ENCODE measurements at places on chromosomes 5 and 9. TPM values are rescaled to one million over a fixed set of nuclear protein-coding genes. Genes with fewer than 3 reads are reported as not detected.

Gene LCN15
- 0.68 TPM for total RNA-seq

DNA sequence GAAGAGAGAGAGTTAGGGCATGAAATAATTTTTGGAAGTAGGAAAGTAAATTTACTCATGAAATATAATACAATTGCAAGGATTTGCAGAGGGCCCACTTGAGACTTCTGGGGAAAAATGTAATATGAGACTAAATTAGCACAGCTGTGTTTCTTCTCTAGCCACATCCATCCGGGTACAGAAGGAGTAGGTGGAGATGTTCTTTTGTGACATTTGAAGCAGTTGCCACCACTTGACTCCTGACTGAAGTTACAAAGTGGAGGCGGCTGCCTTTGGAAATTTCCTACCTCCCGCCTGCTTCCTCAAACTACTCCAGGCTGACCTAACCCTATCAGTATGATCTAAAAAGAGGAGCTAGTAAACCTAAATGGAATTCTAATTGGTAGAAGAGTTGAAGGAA is 58.1 kb upstream of the SHISAL2B start:
- H3K4me3 ChIP-seq: no peak overlapping the region
- H3K36me3 ChIP-seq: no peaks in the 10 kb centered on the region
- H3K27me3 ChIP-seq: no peaks in the 10 kb centered on the region
- no peak for DNase-seq
- H3K27ac ChIP-seq: no peak overlapping the region

DNA sequence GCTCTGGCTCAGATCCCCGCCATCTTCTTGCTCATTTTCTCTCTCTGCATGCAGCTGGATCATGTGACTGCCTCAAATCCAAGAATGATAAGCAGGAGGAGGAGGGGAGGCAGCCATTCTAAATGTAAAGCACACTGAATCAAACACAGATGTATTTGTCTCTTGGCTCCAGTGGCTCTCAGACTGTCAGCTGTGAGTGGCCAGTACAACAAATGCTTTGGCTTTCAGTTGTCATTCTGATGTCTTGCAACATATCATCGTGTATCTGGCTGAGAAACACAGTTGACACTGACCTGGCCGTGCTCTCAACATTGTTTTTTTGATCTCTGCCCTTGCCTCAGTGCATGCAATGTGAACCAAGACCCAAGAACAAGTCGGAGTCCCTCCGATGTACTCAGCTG is 233.1 kb downstream of the ADAMTSL1 start:
- no peak overlapping the region for H3K27ac ChIP-seq
- H3K27me3 ChIP-seq: no peaks in the 10 kb centered on the region
- no peaks in the 10 kb centered on the region for H3K36me3 ChIP-seq
- H3K4me3 ChIP-seq: no peak overlapping the region
- H3K4me1 ChIP-seq: peaks cover 23% of the 10 kb centered on the region

DNA sequence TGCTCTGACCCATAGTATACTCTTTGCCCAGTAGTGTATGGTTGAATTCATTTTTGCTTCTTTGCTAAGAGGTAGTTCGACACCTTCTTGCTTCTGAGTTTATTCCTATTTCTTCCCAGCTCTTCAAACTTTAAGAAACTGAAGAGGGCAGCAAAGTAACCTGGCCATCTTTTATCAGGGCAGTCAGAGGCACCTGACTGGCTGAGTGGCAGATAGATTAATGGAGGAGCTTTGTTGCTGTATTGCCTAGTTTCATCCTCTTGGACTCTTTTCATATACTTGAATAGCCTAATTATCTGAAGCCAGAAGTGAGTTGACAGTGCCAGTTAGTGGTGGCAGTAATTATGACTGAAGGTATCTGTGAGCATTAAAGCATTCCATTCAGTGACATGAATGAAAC is 82.5 kb downstream of the UHRF2 start:
- no peaks in the 10 kb centered on the region for H3K4me1 ChIP-seq
- no peaks in the 10 kb centered on the region for H3K36me3 ChIP-seq
- no peaks in the 10 kb centered on the region for H3K27me3 ChIP-seq
- no peak overlapping the region for H3K4me3 ChIP-seq
